ENCODE measurements at places on chromosomes 4 and X. TPM values are rescaled to one million over a fixed set of nuclear protein-coding genes. Genes with fewer than 3 reads are reported as not detected.

- no peak for DNase-seq
Measured at GRCh38 chr4:1211891-1212545, 36.9 kb downstream of the CTBP1 start.

DNA sequence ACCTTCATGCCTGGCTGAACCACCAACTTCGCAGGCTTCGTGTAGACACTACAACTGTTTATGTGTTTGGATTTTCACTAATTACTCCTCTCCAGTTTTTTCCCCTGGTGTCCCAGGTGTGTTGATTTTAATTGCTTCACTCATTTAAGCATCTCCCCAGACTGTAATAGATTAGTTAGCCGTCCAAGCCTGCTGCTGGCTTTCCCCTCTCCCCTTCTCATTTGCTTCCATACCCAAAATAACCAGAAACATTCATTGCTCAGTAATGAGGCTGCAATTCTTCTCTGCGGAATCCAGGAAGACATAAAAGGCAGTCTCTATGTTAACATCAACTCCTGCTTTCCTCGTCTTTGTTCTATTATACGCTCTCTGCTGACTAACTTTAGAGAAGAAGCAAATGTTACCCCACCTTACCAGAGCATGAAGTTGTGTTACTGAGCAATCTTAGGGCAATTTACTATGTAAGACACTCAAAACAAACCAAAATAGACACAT, 37.9 kb upstream of the SCRG1 start:
- no peak for DNase-seq

- no peak for DNase-seq
Measured at GRCh38 chr4:95285797-95286196, 263.0 kb downstream of the UNC5C start.

GRCh38 chr4:81828991-81829390, 357.3 kb upstream of the RASGEF1B start:
- no peak for DNase-seq

- DNase-seq = peak; percentile 97
Measured at GRCh38 chrX:13110433-13111324, 66.3 kb upstream of the FAM9C start.

DNA sequence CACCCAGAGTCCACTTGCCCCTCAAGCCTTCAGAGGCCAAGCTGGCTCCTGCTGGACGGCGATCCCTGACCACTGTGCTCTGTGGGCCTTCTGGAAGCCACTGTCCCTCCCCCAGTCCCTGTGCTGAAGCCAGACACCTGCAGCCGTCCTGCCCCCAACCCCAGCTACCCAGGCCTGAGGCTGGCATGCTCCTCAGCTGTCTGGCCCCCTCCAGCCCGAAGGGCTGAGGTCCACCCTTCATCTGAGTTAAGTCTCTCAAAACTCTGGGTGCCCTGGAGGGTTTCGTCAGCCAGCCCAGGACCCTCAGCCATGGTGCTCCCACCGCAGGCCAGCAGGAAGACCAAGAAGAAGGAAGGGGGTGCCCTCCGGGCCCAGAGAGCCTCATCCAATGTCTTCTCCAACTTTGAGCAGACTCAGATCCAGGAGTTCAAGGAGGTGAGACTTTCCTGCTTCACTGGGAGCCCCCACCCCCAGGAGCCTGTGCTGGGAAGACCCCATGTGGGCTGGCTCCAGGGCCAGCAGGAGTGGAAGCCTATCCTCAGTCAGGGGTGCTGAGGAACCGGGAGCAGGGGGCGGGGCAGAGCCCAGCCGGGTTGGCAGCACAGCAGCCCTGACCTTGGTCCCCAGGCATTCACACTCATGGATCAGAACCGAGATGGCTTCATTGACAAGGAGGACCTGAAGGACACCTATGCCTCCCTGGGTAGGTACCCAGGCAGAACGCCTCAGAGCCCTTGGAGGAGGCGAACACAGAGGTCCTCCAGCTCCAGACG, 4.2 kb downstream of the MYL5 start:
- no peak for DNase-seq

DNA sequence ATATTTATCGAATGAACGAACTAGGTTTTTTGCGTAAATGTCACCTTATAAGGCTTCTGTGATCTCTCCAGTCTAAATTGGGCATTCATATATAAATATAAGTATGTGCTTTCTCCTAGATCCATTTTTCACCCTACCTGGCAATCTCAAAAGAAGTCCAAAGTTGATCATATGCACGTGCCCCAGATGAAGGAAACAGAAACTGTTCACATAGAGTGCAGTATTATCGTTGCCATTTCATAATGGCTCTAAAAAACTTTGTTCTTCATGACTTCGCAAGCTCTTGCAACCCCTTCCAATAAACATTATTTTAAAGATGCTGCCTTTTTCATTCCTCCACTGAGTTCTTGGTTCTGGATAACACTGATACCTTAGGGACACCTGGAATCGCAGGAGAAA, 708 bp downstream of the INTS12 start:
- DNase-seq = no peak

GRCh38 chr4:5472160-5472591, 236.2 kb downstream of the EVC2 start:
- DNase-seq = no peak

CTAG1B gene
- not detected for polyA plus RNA-seq

CDKN2AIP gene
- 9.9 TPM for polyA plus RNA-seq

BMX gene
- polyA plus RNA-seq = 0.16 TPM

CSAG2 gene
- polyA plus RNA-seq = not detected

Data from mammary epithelial cell (primary cell).